Nephron progenitor cell (in vitro differentiated cells): ENCODE measurements at places on chromosomes 3 and 15.

DNA sequence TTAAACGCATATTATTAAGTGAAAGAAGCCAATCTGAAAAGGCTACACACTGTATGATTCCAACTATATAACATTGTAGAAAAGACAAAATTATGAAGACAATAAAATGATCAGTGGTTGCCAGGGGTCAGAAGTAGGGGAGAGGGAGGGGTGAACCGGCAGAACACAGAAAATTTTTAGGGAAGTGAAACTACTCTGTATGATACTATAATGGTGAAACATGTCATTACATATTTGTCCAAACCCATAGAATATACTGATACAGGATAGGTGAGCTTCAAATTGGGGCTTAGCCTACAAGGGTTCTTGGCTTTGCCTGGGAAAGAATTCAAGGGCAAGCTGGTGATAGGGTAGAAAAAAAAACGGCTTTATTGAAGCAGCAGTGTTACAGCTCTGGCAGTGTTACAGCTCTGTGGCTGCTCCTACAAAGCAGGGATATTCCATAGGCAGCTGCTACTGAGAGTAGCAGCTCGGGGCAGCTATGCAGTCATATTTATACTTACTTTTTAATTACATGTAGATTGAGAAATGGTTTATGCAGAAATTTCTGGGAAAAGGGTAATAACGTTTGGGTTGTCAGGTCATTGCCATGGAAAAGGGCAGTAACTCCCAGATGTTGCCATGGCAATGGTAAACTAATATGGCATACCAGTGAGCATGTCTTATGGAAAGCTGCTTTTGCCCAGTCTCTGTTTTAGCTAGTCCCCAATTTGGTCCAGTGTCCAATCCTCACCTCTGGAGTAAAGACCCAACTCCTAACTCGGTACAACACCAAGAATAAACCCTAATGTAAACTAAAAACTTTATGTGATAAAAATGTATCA lies 125.1 kb upstream of the SLC25A36 start:
- DNase-seq: no peak

GRCh38 chr15:87631093-87631492 lies 625.4 kb downstream of the NTRK3 start:
- no peak for DNase-seq

- DNase-seq: no peak
Observed at GRCh38 chr3:13644341-13645117, 95.6 kb downstream of the FBLN2 start.

GRCh38 chr3:66353039-66353438 lies 132.2 kb downstream of the SLC25A26 start:
- DNase-seq: no peak

GRCh38 chr3:30680789-30681648 lies 74.6 kb downstream of the TGFBR2 start:
- DNase-seq: no peak

DNA sequence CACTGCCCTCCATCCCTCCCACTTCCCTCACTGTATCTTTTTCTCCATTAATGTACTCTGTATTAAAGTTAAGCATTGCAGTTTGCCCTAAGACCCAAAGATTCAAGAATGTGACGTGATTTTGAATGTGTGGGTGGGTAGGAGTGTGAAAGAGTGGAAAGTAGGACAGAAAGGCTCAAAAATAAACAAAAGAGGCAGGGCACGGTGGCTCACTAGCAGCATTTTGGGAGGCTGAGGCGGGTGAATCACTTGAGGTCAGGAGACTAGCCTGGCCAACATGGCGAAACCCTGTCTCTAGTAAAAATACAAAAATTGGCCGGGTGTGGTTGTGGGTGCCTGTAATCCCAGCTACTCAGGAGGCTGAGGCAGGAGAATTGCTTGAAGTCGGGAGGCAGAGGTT lies 18.4 kb downstream of the TFRC start:
- DNase-seq: no peak

- no peak for DNase-seq
Observed at GRCh38 chr15:26081758-26082220, 218.7 kb upstream of the ATP10A start.

- DNase-seq: no peak
Observed at GRCh38 chr3:124685481-124685880, 44.8 kb upstream of the UMPS start.

DNA sequence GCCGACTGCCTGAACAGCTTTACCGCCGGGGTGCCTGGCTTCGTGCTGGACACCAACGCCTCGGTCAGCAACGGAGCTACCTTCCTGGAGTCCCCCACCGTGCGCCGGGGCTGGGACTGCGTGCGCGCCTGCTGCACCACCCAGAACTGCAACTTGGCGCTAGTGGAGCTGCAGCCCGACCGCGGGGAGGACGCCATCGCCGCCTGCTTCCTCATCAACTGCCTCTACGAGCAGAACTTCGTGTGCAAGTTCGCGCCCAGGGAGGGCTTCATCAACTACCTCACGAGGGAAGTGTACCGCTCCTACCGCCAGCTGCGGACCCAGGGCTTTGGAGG lies 815 bp downstream of the SPINT1 start:
- no peak for DNase-seq

DNA sequence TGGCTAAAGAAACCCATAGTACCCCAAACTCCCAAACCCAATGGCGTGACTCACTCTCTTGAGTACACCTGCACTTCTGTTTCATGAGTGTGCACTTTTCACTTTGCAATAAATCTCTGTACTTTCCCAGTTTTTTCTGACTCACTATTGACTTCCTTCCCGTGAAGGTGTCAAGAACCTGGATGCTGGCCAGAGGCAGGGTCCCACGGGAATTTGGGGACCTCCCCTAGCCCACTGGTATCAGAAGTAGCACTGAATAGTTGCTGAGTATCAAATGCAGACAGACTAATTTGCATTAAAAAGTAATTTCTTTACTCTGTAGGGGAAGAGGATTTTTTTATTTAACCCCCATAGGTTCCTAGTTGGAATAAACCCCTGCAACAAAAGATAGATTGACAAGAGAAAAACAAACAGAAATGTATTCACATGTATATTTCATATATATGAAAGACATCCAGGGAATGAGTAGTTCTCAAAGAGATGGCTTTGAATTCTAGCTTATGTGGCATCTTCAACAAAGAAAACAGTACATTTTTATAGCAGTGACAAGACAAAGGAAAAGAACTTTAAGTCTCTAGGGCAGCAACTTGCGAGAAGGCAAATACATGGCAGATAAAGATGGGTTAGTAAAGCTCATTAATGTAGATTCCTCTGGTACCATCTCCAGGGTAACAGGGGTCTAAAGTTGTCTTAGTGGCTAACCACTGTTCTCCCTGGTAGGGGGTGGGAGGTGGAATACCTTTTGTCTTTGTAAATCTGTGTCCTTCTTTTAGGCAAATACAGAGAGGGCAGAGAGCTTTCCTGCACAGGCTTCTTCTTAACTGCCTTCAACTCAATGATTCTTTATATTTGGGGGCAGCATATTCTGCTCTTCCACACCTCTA lies 385.5 kb upstream of the PDZRN3 start:
- no peak for DNase-seq

GRCh38 chr3:37924453-37924852 lies 62.8 kb downstream of the CTDSPL start:
- DNase-seq: no peak

GRCh38 chr3:14847613-14848541 lies 29.1 kb downstream of the FGD5 start:
- peak; percentile 28 for DNase-seq

DNA sequence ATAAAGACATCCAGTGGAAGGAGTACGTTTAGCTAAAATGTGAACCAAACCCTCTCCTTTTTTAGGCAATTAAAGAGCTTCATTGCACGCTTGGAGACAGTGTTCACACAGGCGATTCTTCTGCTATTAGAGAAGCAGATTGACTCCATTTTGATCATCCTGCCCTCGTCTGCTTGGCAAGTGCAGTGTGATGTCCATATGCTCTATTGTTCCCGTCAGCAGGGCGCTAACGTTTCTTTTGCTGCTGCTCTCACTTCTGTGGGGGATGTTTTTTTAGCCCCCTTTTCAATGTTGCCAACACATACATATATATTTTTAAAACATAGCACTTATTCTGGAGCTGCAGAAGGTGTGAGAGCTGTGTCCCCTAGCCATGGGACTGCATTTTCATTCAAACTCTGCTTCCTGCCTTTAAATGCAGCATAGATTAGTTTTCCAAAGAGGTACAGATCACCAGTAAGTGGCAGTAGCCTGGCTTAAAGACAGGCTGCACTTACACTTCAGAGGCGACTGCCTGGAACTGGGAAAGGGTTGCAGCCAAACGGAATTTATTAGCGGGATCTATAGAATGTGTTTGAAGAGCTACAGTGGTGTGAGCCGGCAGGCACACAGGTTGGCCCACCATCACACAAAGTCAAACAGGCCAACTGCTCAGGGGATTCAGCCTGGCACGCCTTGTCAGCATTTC lies 292.6 kb upstream of the DPH6 start:
- no peak for DNase-seq
